Stimulated activated CD8-positive, alpha-beta memory T cell treated with anti-CD3 and anti-CD28 coated beads, Interleukin-7, amount 100 ng/mL, for 4 hours (primary cell): ENCODE measurements at places on chromosomes 11 and 22.

DNA sequence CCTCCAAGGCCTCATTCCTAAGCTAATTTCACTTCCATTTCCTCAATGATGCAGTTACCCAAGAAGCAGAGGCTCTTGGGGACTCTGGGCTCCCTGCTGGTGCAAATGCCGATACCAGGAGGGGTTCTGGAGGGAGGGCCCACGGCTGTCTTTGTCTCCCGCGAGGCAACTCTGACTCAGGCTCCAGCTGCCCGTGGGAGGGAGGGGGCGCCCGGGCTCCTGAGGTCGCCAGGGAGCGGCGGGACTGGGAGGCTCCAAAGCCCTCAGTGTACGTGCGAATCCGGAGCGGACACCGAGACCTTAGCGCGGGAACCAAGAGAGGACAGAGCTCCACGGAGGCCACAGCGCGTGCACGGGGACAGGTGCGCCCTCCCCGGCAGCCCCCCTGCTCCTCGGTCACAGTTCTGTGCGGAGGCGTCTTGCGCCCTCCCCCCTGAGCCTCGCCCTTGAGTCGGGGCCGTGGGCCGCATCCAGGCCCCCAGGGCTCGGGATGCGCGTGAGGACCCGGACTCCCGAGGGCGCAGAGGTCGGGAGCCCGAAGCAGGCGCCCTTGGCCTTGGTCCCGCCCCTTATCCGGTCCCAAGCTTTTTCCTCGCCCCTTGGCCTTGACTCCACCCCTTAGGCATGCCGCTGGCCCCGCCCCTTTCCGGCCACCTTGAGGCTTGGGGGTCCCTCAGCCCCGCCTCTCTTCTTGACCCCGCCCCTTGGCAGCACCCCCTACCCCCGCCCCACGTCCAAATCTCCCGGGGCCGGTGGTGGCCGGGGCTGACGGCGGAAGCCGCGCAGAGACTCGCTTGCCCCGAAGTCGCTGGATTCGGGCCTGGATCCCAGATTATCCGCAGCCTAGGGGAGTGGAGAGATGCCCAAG, 4.7 kb upstream of the SHISA8 start:
- DNase-seq = peak; percentile 52

DNA sequence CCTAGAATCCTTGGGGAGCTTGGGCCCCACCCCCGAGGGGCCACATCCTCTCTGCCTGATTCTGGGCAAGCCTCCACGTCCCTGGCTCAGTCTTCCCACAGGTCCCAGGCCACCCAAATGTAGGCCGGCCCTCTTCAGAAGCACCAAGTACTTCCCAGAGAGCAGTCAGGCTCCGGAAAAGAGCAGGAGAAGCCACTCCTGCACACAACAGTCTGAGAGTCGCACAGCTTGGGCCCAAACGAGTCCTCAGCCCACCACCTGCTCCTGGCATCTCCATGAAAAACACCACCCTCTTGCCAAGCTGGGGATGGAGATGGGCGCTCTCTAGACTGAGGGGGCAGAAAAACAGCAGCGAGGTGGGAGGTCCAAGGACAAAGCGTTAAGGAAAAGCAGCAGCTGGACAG, 15.4 kb downstream of the EHD1 start:
- no peak for DNase-seq

- DNase-seq = no peak
Measured at GRCh38 chr11:112200252-112200651, 24.9 kb downstream of the BCO2 start.

GRCh38 chr11:83054904-83055380, 16.8 kb downstream of the RAB30 start:
- no peak for DNase-seq

GRCh38 chr11:31960126-31960525, 130.7 kb upstream of the RCN1 start:
- DNase-seq = no peak

- DNase-seq = no peak
Measured at GRCh38 chr11:69918231-69918937, 99.2 kb upstream of the FGF3 start.

GRCh38 chr11:92457250-92457649, 232.6 kb downstream of the FAT3 start:
- DNase-seq = no peak

DNA sequence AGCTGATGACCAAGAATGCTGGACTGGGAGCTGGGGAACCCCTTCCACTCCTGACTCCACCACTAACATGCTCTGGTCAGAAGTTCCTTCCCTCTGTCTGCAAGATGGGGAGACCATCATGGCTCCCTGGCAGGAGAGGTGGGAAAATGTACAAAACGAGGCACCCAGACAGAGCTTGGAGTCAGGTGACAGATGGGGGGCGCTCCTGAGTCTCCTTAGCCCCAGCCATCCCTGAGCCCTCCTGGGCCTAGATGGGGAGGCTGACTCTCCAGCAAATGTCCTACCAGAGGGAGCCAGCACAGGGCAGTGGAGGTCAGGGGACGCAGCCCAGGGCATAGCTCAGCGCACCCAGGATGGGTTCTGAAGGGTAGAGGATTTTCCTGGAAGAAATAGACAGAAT, 20.0 kb downstream of the KCNJ4 start:
- DNase-seq = no peak

DNA sequence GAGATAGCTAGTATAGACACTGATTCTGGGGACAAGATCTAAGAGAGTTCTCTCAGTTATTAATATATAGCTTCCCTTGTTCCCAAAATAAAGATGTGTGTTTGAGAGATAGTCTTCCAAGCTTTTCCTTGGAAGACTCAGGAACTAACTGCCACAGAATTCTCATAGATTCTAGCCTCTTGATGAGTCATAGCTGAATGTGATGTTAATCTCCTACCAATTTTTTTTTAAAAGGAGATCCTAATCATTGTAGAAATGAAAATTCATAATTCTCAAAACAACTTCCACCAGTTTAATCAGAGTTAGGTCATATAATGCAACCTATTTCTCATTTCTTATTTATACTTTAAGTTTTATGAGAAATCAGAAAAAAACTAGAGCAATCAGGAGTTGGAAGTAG, 148.8 kb downstream of the JRKL start:
- no peak for DNase-seq

GRCh38 chr11:71101046-71101445, 151.3 kb downstream of the SHANK2 start:
- DNase-seq = no peak

DNA sequence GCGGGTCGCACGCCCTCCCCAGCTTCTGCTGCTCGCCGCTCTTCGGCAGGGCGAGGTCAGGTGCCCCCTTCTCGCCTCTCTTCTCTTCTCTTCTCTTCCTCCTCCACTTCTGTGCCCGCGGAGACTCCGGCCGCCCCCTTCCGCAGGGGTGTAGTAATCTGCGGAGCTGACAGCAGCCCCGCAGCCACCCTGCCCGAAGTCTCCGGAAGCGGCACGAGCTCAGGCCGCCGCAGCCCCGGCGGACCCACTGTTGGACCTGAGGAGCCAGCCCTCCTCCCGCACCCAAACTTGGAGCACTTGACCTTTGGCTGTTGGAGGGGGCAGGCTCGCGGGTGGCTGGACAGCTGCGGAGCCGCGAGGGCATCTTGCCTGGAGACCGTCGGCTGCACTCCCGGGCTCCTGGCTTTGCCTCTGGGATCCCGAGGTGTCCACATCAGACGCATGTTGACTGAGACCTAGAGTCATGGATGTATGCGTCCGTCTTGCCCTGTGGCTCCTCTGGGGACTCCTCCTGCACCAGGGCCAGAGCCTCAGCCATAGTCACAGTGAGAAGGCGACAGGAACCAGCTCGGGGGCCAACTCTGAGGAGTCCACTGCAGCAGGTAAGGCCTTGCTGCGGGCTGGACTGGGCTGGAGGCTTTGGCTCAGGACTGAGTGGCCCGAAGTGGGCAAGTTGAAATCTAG, 486 bp downstream of the STIM1 start:
- no peak for DNase-seq

DNA sequence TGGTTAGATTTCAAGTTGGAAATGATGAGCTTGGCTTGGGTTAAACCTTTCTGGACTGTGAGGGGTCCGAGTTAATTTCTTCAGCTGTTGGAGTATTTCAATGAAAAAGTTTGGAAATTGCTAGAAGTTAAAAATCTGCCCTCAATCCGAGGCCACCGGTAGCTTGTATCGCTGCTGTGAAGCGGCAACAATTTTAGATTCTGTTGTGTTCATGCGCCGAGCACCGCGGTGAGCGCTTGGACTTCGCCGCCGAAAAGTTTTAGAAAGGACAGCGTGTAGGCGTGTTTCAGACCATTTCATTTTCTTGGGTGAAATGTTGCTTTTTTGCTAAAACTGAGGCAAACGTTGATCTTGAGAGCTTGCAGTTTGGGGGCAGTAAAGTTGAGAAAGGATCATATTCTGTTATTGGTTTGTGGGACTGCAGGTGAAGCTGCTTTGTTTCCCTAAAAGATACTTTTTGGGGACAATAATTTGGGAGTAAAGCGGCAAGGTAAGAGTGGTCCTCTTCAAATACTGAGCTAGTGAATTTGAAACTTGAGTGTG, 928 bp downstream of the FBXO7 start:
- DNase-seq = no peak

GRCh38 chr11:133040289-133040900, 491.9 kb downstream of the OPCML start:
- no peak for DNase-seq

- no peak for DNase-seq
Measured at GRCh38 chr11:70549386-70549785, 151.1 kb downstream of the CTTN start.

- no peak for DNase-seq
Measured at GRCh38 chr22:46688949-46689348, 49.1 kb downstream of the CERK start.

GRCh38 chr22:35258191-35258988, 1.1 kb downstream of the HMGXB4 start:
- DNase-seq = no peak

GRCh38 chr22:46738647-46739093, 618 bp upstream of the CERK start:
- no peak for DNase-seq

- DNase-seq = no peak
Measured at GRCh38 chr11:76408171-76408965, 27.2 kb downstream of the GVQW3 start.

- no peak for DNase-seq
Measured at GRCh38 chr11:17734418-17734911, at the start of gene KCNC1. Gene KCNC1 (plus strand): TSS chr11:17734781. CDS start chr11:17736003, 1,222 bp downstream.

- DNase-seq = no peak
Measured at GRCh38 chr22:29205594-29206371, at the start of gene EMID1. Gene EMID1 (plus strand): TSS chr22:29205896. CDS start chr22:29206039, 143 bp downstream.

DNA sequence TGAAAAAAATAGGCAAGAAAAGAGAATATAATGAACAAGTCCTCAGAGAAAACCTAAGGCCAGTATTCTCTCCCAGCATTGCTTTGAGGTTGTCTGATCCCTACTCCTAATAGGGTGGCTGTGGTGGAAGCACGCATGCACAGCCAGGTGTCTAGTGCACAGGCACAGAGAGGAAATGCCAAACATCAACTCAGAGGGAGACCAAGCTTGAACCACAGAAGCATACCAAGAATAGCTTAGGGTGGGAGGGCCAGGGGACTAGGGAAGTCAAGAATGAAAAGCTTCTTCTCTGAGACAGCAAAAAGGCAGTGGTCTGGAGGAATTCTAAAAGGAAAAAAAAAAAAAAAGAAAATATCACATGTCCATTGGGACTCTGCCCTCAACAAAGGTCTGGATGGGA, 244.1 kb upstream of the API5 start:
- no peak for DNase-seq

GRCh38 chr11:71240865-71241691, 11.3 kb downstream of the SHANK2 start:
- DNase-seq = no peak

DNA sequence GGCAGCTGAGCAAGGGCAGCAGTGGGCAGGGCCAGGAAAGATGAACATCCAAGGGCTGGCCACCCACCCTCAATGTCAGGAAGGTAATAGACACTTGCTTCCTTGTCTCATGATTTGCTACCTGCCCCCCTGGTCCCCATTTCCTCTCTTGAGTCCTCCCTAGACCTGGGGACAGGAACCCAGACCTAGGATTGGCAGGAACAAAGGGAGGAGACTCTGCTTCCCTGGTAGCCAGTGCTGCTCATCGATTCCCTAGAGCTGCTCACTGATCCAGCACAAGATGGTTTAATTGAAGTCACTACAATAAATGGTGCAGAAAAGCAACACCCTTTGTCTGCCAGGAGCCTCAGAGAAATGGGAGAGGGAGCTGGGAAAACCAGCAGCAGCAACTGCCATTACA, 67.8 kb upstream of the CHST1 start:
- no peak for DNase-seq

DNA sequence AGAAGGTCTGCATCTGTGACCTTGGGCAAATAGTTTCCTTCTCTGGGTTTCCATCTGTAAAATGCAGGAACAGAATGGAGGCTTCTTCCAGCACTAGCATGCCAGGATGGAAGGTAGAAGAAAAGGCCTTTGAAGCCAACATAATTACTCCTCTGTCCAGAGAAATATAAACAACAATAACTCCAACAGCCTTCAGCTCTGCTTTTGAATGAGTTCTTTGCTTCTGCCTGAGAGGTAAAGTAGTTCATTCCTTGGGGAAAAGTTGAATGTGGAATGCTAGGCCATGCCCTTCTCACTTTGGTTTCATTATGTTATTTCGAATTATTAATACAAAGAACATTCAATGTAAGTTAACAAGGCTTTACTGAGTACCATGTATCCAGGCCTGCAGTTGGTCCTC, 61.2 kb upstream of the BLID start:
- no peak for DNase-seq

DNA sequence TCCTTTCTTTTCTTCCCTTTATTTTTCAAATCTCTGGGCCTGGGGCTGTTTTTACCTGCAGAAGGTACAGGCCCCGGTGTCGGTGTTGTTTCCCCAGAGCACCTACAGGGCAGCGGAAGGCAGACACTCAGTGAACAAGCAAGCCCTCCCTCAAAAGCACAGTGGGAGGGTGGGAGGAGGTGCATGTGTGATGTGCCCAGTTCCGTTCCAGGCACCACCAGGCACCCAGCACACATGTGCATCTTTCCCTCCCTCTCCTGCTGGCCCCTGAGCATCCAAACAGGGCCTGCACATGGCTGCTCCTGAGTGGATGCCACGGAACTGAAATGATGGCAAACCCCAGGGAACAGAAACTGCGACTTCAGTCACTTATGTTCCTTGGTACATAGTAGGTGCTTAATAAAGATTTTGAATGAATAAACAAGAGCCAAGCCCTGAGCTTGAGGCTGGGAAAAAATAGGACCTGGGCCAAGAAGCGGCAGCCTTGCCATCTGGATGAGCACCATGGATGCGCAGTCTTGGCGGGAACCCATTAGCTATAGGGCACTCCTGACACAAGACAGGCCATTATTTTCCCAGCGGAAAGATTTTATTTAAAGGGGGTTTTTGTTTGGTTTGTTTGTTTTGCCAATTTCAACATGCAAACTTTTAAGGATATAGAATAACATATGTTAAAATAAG, 47.8 kb downstream of the ARRB1 start:
- DNase-seq = no peak
